ENCODE measurements at places on chromosomes 5 and 9.

DNA sequence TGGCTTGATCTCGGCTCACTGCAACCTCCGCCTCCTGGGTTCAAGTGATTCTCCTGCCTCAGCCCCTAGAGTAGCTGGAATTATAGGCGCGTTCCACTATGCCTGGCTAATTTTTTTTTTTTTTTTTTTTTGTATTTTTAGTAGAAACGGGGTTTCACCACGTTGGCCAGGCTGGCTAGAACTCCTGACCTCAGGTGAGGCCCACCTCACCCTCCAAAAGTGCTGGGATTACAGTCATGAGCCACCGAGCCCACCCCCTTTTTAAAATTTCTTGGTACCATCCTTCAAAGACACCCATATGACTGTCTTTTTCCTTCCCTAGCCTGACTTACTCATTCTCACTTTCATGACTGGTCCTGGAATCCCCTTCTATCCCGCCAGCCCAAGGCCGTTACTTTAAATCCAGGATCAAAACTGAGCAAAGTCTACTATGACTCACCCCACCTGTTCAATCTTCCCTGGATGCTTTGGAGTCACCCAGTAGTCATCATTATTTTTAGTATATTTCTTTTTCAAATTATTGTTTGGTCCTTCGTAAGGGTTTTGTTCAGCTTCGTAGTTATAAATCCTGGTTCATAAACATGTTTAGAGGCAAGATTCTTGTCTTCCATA, 1.2 kb upstream of the TBCA start:
- peak; percentile 13 for DNase-seq

- DNase-seq = no peak
These were observed 1980.0 kb upstream of the CDH6 start for GRCh38 chr5:29213475-29213874.

DNA sequence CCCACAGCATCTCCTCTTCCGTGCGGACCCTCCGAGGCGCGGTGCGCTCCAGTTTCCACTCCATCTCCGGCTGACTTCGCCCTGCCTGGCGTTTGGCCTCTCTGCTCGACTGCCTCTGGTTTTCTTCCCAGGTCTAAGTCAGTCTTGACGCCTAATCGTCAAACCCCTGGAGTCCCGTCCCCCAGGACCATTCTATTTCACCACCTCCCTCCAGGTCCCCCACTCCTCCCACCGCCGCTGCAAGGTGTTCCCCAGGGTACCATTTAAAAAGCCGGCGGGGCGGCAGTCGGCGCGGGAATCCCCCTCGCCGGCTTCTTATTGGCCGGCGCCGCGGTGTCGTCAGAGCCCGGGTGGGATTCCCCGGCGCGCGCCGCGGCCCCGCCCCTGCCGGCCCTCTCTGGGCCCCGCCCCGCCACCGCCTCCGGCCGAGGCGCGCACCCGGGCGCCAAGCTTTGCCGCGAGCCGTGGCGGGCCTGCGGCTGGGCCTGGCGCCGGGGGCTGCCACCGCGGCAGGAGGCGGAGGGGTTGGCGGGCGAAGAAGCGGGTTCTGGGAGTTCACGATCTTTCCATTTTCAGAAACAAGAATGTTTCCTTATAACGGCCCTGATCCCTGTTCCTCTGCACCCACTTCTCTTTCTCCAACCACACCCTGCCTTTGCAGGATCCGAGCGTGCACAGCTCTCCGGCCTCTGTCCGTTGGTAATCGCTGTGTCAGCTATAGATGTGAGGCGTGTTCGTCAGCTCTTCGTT, at the start of gene CDC20B:
TSS of gene CDC20B (minus strand) at position 241 of the 750 bp plus-strand sequence. CDS start at position 64, 177 bp downstream.
- peak; percentile 87 for DNase-seq

- DNase-seq = no peak
These were observed 49.8 kb downstream of the FEM1C start for GRCh38 chr5:115494570-115495289.

- DNase-seq = no peak
These were observed 1242.0 kb upstream of the ACO1 start for GRCh38 chr9:31142456-31142855.

- DNase-seq = no peak
These were observed 1.6 kb downstream of the HSPA4 start for GRCh38 chr5:133053448-133053847.

GRCh38 chr9:121353241-121354061, 16.6 kb downstream of the STOM start:
- DNase-seq = peak; percentile 55

GRCh38 chr5:165187815-165188214, 1682.4 kb downstream of the MAT2B start:
- no peak for DNase-seq

DNA sequence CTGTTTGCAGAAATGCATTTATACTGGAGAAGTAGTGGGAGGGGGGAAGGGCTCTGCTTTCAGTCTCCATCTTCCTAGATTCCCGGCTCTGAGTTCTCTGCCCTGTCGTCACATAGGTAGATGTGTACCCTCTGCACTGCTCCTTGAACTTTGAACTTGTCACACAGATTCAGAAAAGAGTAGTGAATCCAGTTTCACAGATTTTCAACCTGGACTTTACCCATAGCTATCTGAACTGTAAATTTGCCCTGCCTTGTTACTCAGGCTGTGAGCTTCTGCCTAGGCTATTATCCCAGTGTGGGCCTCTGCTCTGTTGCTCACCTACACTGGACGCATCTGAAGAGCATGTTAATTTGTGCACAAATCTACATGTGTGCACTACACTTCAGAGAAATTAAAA, 12.8 kb upstream of the C9orf152 start:
- DNase-seq = no peak

GRCh38 chr5:135739383-135739981, 95.0 kb upstream of the SLC25A48 start:
- DNase-seq = no peak
